ENCODE measurements at places on chromosomes 13 and 19.

GRCh38 chr19:46896076-46896794 is 35.4 kb downstream of the ARHGAP35 start:
- DNase-seq: no peak

- DNase-seq: peak; percentile 9
Observed at GRCh38 chr13:41458187-41458760, 924 bp downstream of the RGCC start.

DNA sequence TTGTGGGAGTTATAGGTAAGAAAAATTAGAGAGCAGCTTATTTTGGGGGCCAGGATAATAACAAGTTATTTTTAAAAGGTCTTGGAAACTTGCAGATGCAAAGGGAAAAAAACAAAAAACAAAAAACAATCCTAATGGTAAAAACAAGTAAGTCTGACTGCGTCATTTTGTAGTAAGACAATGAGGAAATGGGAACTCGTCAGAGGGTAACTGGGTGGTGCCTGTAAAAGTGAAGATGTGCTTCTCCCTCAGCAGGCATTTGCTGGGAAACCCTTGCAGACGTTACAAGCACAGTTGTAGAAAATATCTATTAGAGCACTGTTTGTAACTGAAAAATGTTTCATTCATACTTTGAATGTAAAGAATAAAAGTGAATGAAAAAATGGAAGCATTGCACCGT is 2.2 kb upstream of the TNFSF13B start:
- DNase-seq: no peak

DNA sequence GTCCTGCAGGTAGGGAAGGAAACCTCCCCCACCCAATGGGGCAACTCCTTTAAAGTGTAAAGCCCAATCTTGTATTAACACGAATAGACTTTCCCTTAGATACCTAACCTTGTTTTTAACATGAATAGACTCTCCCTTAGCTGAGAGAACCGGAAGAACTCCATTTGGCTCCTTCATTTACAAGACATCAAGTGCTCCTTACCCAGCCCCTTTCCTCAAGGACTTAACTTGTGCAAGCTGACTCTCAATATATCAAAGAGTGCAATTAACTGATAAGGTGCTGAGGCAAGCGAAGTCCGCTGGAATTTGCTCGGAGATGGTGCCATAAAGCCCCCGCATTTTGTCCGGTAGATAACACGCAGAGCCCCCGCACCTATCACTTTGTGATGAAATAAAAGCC is 9.9 kb upstream of the ZNF90 start:
- DNase-seq: no peak

DNA sequence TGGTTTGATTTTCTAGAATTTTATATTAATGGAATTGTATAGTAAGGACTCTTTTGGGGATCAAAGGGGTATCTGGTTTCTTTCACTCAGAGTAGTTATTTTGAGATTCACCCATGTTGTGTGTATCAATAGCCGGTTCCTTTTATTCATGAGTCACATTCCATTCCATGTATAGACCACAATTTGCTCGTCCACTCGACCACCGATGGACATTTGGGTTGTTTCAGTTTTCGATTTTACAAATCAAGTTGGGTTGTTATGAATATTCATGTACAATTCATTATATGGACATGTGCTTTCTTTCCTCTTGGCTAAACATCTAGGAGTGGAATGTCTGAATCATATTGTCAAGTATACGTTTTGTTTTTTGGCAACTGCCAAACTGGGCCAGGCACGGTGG is 9.6 kb upstream of the EMP3 start:
- DNase-seq: no peak

DNA sequence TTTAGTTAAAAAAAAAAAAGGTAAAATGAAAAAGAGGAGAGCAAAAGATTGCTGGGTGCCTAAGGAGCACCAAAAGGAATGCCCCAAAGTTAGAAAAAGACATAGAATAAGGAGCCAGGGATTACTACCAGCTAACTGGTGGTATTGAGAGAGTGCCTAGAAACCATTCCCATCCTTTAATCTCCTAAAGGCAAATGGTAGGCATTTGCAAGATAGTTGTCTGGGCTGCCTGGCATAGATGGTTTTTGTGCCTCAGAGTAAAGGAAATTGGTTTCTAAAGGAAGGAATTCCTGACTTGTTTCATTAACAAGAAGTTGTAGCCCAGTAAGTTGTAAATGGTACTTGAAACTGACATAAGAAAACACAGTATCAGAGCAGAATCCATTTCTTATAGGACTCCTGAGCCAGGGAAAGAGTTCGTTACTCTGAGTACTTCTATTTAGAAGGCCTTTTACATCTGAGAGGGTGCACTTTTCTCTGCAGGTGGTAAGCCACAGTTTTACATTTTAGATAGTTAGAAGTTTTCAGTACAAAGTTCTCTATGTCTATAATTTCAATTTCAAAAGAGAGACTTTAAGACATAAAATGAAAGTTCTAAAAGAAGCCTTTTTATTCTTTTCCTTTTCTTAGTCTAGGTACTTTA is 92.6 kb downstream of the OLFM4 start:
- DNase-seq: no peak

GRCh38 chr19:2070436-2070827 is 19.4 kb upstream of the MKNK2 start:
- DNase-seq: no peak

GRCh38 chr13:43294412-43294811 is 271.0 kb downstream of the DNAJC15 start:
- no peak for DNase-seq

DNA sequence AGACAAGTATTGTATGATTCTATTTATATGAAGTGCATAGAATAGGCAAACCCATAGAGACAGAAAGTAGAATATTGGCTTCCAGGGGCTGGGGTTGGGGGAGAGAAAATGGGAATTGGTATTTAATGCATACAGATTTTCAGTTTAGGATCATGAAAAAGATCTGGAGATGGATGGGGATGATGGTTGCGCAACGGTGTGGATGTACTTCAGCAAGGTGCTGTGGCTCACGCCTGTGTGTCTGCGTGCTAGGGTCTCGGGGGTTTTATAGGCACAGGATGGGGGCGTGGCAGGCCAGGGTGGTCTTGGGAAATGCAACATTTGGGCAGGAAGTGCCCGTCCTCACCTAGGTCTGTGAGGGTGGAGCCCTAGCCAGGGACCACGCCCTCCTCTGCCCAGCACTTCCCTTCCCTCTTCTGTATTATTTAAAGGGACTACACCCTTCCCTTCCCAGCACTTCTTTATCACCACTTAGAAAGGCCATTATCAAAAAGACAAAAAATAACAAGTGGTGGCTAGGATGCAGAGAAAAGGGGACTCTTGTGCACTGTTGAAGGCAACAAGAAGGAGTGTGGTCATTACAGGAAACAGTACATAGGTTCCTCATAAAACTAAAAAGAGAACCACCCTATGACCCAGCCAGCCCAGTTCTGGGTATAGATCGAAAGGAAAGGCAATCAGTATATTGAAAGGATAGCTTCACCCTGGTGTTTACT is 29.0 kb downstream of the LILRB4 start:
- DNase-seq: no peak

DNA sequence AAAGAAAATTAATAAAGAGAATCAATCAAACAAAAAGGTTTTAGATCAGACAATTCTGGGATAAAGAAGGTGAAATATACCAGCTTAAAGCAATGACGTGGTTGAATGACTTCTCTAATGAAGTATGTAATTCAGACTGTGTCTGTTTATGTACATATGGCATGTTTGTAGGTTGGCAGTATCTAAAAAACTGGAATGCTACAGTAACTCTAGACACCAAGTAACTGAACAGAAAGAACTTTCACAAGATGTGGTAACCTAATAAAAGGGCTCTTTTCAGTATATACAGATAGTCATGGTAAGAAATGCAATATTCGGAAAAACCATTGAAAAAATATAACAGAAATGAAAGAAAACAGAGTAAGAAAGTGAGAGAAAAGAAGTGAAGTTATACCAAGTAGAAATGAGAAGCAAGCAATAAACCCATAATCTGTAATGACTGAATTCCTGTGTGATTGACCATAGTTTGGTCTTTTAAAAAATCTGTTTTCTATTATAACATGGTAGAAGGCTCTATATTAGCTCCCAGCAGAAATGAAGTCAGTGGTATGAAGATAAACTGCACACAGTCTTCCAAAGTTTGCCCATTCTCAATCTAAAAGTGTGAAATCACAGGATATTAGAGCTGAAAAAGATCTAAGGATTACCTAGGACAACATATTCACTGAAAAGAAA is 31.4 kb downstream of the ELF1 start:
- DNase-seq: no peak

GRCh38 chr19:48962029-48962848 is 2.9 kb upstream of the FTL start:
- DNase-seq: no peak

DNA sequence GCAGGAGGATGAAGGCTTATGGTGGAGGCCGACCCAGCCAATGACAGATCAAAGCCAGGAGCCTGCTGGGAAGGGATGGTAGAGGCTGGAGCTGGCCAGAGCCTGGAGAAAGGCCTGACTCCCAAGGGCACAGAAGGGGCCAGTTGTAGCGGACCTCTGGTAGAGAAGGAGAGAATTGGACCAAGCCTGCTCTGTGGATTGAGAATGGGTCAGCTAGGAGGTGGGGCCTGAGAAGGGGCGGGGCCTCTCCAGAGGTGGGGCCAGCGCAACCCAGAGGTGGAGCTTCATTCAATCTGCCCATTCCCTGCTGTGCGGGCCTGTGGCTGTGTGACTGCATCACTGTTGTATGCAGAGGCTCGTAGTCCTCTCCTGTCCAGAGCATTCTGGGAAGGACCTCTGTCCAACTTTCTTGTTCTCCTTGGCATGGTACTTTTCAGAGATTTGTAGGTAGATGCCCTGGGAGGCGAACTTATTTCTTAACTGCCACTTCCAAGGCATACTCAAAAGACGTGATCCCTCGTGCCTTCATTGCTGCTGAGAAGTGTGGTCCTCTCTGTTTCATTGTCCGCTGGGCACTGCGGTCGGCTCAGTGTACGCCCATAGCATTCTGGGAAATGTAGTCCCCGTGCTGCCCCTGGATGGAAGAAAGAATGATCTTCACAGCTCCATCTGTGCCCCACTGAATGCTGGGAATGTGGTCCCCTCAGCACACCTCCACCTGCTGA is 6.7 kb downstream of the GRIN2D start:
- peak; percentile 27 for DNase-seq

- DNase-seq: no peak
Observed at GRCh38 chr13:31663880-31664585, 75.3 kb upstream of the RXFP2 start.

DNA sequence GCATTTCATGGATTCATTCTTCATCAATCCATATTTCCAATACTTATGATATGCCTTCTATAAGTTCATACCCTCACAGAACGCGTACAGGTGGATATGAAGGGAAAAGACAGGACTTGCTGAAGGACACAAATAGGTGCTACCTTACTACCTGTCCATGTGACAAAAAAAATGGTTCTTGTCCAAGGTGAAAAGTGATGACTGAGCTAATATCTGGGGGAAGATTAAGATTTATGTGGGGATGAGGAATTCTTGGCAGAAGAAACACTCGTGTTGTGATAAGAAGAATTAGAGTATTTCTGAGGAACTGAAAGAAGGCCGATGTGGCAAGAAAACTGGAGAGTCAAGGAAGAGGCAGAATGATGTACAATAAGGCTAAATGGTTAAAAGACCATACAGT is 356.4 kb upstream of the ATXN8OS start:
- no peak for DNase-seq

DNA sequence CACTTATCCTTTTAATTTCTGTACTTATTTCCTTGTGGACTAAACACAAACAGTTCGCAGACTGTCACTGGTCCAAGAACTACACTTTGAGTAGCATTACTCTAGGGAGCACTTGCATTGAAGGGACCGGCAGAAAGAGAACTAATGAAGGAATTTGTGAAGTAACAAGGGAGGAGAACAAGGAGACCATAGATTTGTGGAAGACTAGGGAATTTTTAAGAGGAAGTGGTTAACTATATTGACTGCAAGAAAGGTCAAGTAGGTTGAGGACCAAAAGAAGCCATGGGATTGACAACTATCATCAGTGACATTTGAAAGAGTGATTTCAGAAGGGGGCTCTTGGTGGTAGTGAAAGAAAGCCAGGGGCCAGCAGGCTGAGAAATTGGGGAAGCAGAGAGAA is 4.0 kb upstream of the RB1 start:
- no peak for DNase-seq

- DNase-seq: no peak
Observed at GRCh38 chr19:31312009-31312676, 37.1 kb downstream of the TSHZ3 start.
